ENCODE measurements at places on chromosomes 7 and 10.

GRCh38 chr7:28062197-28062991, 118.2 kb downstream of the JAZF1 start:
- peak; percentile 63 for DNase-seq

DNA sequence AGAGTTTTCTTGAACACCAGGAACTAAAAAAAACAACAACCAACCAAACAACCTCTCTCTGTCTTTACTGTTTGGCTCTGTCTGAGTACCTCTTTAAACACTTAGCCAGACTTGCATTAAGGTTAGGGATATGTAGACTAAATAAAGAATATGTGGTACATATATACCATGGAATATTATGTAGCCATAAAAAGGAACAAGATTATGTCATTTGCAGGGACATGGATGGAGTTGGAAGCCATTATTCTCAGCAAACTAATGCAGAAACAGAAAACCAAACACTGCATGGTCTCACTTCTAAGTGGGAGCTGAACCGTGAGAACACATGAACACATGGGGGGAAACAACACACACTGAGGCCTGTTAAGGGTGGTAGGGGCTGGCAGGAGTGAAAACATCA, 116.0 kb upstream of the ANTXRL start:
- no peak for DNase-seq

GRCh38 chr7:98831641-98832221, 38.1 kb downstream of the TMEM130 start:
- peak; percentile 38 for DNase-seq

DNA sequence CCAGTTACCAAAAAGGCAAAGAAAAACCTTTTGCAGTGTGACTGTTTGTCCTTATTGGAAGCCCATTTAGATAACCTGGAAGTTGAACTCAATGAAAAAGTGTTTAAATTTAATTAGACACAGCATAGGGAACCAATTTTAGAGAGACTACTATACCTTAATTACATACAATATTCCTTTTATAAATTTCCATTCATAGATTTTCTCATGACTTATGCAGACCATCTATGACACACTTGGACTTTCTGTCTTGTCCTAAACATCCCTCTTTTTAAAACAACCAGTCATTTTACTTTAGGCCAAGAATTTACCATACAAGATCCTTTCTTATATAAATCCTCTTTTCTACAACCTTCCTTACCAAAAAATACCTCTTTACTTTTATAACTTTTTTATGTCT, 61.6 kb downstream of the MTURN start:
- DNase-seq: no peak

- no peak for DNase-seq
Observed at GRCh38 chr7:3955751-3956696, 655.0 kb downstream of the SDK1 start.

GRCh38 chr10:76126607-76127527, 695.4 kb downstream of the LRMDA start:
- DNase-seq: no peak

- no peak for DNase-seq
Observed at GRCh38 chr7:99557940-99558305, 519 bp upstream of the ZNF655 start.

- DNase-seq: no peak
Observed at GRCh38 chr7:7228967-7229366, 46.6 kb downstream of the C1GALT1 start.

DNA sequence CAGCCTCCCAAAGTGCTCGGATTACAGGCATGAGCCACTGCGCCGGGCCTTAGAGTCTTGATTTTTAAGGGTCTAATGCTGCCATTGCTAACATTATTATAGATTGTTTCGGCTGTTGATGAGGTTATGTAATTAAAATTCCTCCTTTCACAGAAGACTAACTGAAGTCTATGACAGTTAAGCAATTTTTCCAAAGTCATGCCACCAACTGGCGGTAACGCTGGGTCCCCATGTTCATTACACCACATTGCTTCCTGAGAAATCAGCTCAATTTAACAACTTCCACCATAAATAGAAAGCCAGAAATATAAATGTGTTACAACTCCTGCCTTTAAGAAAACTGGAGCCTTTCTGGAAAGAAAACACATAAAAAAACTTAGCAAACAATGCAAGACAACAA, 3.5 kb downstream of the ERLIN1 start:
- DNase-seq: no peak

DNA sequence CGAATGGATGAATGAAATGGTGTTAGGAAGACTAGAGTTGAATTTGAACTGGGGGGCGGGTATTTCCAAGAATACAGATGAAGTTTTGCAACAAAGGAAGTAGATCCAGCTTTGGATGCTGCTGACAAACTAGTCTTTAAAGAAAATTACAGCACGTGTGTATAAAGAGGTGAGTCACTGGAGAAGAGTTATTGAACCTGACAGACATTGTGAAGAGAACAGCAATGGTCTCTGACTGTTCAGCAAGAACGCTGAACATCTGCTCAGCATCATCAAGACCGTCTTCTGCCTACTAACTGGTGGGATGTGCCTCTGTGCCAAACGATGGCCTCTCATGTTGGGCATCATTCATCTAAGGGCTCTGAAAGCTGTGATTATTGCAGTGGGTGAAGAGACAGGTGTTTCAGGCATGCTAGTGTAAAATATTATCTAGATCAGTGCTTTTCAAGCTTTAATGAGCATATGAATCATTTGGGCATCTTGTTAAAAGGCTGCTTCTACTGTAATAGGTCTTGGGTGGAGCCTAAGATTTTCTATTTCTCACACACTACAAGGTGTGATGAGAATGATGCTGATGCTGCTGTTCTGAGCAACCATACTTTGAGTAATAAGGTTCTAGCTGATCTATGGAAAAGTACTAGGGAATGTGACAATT, 291.3 kb downstream of the PTEN start:
- no peak for DNase-seq

DNA sequence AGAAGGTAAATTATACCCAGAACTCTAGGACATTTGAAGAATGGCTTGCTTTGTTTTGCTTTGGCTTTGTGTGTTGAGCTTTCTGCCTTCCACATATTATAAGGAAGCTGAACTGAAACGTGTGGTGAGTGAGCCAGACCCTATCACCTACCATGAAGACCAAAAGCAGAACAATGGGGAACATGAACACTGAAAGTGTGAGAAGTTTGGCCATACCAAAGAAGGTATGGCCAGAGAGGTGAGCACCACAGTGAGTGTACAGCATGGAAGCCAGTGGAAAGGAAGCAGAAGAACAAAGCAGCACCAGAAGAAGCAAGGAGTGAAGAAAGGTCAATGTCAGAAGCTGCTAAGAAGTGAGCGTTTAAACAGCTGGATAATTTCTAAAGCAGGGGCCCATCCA, 59.7 kb upstream of the CCDC71L start:
- DNase-seq: no peak

- DNase-seq: peak; percentile 39
Observed at GRCh38 chr7:24572393-24572996, 757 bp upstream of the PALS2 start.

DNA sequence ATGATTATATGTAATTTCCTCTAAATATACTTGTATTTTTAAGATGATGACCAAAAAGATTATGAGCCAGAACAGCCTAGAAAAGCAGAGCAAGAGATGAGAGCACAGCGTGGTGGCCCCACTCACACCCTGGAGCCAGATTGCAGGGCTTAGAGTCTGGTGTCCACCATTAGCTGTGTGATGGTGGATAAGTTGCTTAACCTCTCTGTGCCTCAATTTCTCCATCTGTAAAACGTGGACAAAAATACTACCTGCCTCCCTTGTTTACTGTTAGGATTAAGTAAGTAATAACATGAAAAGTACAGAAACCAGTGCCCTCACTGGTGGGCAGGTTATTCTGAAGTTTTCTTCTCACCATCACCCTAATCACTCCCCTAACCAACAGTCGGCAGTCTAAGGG, 212.3 kb downstream of the COBL start:
- no peak for DNase-seq

DNA sequence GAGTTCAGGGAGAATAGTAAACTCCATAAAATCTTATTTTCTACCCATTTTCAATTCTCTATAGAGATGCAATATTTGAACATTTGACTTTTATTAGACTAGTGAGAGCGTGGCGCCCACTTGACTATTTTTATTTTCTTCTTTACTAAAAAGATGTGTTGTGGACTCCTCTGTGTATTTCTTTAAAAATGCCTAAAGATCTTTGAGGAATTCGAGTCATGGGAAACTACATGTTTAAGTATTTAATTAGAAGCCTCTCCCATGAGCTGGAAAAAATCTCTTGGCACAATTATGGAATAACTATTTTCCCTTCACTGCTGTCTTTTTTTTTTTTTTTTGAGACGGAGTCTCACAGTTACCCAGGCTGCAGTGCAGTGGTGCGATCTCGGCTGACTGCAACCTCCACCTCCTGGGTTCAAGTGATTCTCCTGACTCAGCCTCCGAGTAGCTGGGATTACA, 124.2 kb downstream of the ARHGAP12 start:
- DNase-seq: no peak

Measured in left colon (tissue), 2 donors.